ENCODE measurements at places on chromosomes 1 and 21.

DNA sequence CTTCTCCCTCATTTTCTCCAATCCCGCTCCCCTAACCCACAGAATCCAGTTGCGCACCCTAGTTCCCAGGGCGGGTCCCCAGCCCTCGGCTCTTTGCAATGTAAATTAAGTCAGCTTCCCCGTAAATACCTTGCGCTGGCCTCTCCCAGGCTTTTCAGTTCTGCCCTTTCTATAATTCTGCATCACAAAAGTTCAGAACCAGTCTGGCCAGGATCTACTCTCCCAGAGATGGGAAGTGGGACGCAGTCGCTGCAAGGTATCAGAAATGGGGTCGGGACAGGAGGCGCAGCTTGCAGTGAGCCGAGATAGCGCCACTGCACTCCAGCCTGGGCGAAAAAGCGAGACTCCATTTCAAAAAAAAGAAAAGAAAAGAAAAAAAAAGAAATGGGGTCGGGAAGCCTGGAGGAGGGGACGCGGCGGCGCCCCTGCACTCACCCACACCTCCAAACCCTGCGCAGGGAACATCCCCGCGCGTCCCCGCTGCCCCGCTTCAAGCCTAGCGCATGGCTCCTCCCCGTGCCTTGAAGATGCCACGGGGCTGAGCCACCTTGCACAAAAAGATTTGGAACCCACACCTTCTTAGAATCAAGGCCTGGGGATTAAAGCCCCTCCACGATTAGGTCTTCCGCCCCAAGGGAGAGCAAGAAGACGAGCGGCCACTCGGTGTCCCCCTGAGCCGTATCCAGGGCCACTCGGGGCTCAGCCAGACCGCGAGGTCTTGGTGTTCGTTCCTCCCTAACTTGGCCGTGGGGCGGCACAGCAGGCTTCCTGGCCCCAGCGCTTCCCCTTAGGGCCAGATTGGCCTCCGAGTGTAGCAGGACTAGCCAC, 27.2 kb upstream of the ITLN2 start:
- DNase-seq: no peak

DNA sequence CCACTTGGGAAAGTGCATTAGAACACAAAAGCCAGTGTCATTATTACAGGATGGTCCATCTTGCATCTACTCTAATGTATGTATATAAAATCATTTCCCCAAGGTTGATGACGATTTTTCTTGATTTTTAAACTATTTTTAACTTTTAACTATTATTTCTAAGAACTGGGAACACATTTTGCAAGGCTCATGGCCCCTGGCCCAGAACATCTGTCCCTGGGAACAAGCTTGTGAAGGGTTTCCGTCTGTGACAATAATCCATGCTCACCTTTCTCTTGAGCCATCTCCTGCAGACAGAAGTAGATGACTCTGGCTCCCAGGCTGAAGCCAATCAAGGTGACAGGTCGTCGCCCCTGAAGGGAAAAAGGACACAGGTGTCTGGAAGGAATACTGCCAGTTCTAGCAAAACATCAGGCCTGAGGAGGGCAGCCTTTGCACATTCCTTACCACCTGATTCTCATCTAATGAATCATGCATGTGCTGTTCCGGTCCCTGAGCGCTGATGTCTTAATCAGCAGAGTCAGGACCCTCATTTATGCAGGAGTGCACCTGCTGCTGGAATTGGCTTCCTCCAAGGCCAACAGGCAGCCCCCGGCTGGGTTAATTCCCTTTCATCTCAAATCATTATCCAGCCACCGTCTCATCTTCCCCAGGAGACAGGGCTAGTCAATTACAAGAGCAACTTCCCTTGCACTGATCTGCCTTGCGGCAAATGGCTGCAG, 62.5 kb downstream of the TMCO4 start:
- DNase-seq: no peak

GRCh38 chr1:17176306-17177061, 28.4 kb upstream of the PADI1 start:
- no peak for DNase-seq

- peak; percentile 93 for DNase-seq
These were observed at the start of gene GPR3 for GRCh38 chr1:27392096-27392777. TSS of gene GPR3 (plus strand) at chr1:27392622. CDS start at chr1:27393799, 1,177 bp downstream.

GRCh38 chr1:59532102-59532501, 235.2 kb downstream of the FGGY start:
- no peak for DNase-seq

Measured in lung microvascular endothelial cell (primary cell).